ENCODE measurements at places on chromosomes 1 and 21.

GRCh38 chr1:31198150-31198549 lies 41.5 kb downstream of the NKAIN1 start:
- no peak for DNase-seq

- no peak for DNase-seq
Observed at GRCh38 chr1:14659913-14660312, 61.4 kb downstream of the KAZN start.

DNA sequence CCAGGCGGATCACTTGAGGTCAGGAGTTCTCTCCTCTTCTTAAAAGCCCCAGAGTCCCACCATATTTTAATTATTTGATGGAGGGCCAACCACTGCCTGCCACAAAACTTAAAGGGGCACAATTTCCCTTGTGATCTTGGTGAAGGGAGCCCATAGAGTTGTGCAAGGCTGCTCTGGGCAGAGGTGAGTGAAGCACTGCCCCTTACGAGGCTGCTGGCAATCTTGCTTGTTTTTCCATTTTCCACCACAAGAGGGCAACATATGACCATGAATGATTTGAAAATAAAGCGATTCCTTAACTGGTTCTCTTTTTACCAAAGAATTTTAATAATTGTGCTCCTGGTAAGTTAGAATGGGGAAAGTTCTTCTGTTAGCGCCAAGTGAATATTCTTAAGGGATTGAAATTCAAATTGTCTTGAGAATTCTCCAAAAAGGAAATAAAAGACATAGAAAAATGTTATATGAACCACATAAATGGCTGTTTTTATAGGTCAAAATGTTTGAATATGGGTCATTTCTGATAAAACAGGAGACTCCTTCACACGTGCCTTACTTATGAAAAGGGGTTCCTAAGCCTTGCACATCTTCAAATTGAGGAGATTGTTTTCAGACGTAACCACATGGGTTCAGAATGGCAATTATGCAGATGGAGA lies 22.7 kb downstream of the PGM1 start:
- peak; percentile 86 for DNase-seq

DNA sequence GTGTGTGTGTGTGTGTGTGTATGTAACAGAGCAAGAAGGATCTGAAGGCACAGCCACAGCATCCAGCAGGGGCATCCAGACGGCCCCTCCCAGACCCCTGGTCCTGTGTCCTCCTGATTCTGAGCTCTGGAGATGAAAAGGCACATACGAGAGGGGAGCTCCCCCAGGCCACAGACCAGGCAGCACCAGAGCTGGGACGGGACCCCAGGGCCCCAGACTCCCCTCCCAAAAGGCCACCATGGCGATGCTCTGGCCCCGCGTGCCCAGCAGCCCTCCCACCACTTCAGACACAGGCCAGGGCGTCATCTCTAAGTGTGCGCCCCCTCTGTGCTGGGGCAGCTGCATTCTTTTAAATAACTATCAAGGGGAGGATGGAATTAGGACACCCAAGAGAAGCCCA lies 245.8 kb downstream of the MATN1 start:
- no peak for DNase-seq

GRCh38 chr21:18138507-18138906 lies 106.1 kb upstream of the CHODL start:
- peak; percentile 43 for DNase-seq

DNA sequence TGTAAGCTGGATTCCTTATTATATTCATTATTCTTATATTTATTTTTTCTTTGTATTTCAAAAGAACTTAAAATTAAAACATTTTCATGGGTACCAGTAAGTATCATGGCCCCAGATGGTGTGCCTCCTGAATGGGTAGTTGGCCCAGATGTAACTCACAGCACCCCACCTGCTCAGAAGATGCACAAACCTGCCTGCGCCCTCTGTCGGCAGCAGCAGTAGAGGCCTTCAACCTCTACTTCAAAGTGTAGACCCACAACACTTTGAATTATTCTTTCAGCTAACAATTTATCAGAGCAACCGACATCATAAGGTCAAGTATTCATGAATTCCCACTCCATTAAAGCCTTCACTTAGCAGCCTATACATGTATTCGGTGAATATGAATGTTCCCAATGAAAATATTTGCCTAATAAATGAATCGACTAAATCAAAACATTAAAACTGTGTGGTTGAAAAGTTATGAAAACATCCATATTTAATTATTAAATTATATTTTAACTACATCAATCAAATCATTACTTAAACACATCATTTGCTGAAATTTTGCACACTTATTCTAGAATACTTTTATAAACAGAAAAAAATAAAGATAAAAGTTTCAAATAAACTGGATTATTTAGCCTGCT lies 25.4 kb downstream of the PIGM start:
- peak; percentile 78 for DNase-seq

DNA sequence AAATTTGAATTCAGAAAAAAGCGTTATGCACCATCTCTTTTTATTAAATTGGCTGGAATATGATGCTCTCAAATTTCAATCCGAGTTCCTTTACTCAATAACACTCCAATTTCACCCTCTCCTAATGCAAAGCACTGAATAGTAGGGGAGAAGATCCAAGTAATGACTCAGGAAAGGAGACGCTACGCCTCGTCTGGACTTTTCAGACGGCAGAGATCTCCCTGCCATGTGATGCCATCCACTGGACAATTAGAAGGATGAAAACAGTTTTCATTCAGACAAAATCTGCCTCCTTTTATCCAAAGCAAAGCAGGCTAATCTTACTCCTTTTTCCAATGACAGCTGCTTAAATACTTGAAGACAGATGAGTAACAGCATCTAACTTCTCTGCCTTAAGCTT lies 242.4 kb upstream of the GREM2 start:
- DNase-seq = no peak

DNA sequence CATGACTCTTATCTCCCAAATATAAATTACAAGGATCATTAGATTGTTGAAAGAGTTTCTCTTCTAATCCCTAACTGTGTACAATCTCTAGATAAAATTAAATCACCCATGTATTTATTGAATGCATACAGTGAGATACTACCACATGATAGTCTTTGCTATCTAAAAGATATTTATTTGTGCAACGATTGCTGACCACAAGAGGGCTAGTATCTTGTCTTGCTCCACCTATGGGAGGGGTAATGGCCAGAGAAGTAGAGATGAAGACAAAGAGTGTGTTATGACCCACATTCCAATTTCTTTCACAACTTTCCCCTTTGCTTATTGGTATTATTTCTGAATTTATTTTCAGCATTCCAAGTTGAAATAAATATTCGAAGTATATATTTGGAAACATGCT lies 13.7 kb downstream of the PYHIN1 start:
- DNase-seq = peak; percentile 1

DNA sequence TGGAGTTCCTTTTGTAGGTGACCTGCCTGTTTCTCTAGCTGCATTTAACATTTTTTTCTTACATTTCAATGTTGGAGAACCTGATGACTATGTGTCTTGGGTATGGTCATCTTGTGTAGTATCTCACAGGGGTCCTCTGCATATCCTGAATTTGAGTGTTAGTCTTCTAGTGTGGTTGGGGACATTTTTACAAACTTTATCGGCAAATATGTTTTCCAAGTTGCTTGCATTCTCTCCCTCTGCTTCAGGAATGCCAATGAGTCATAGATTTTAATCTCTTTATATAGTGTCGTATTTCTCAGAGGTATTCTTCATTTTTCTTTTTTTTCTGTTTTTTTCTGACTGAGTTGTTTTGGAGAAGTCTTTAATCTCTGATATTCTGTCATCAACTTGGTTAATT lies 684.0 kb downstream of the NCAM2 start:
- DNase-seq = peak; percentile 69

DNA sequence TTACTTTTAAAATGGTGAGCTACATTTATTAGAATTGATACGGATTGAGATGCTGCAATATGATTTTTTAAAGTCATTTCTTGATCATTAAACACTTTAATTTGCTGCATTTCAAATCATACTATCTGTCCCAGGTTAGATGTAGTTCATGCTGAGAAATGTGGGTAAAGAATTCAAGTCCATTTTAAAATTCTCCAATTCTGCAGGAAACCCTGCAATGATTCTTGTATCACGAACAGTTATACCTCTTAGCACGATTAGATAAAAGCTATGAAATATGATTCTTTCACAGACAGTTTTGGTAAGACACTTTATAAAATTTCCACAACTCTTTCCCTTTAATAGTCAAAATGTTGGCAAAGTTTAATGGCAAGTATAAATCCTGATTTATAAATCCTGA lies 693.4 kb downstream of the ADGRL2 start:
- no peak for DNase-seq

DNA sequence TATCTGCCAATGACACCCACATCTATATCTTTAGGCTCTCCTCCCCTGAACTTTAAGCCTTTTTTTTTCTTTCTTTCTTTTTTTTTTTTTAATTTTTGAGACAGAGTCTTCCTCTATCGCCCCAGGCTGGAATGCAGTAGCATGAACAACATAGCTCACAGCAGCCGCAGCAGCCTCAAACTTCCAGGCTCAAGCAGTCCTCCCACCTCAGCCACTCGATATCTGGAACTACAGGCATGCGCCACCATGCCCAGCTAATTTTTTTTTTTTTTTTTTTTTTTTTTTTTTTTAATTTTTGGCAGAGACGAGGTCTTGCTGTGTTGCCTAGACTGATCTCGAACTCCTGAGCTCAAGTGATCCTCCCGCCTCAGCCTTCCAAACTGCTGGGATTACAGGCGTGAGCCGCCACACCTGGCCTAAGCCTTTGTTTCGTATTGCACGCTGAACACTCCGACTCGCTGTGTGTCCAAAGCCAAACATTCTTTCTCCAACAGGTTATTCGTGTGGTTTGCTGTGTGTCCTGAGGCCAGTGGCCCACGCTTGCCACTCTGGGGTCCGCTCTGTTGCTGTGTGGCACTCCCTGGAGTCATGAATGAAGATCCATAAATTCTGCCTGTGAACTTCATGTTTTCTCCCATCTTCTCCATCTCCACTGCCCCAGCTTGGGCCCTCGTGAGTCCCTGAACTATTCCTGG lies 119.4 kb downstream of the CAMTA1 start:
- no peak for DNase-seq

DNA sequence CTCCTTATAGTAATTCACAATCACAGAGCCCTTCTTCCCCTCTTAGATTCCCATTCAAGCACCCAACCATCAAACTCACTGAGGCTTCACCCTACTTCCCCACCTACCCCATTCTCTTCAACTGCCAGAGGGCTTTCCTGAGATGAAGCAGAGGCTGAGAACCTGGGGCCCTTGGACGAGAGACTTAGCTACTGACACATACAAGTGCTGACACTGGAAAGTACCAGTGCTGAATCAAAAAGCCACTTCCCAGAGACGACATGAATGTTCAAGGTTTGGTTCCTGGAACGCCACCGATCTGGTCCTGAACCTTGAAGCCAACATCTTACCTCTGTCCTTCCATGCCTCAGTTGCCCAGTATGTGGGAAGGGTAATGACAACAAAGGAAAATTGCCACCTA lies 16.6 kb upstream of the RAP1A start:
- no peak for DNase-seq

DNA sequence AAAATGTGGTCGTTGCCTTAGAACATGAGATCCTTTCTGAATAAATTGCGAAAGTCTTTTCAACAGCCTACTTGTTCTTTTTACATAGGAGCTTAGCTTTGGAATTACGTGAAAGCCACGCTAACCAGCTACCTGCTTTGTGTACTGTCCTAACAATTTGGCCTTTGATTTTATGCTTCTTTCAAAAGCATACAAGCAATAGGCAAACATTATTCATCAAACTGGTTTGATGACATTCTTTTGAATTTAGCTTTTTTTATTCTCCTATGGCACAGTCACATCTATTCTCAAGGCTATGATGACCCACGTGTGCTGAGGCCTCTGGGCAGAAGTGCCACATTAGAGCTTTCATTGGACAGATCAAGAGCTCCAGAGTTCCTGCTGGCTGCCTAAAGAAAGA lies 178.0 kb upstream of the DPT start:
- no peak for DNase-seq

- no peak for DNase-seq
Observed at GRCh38 chr21:41183575-41183974, 15.6 kb downstream of the BACE2 start.

- peak; percentile 3 for DNase-seq
Observed at GRCh38 chr1:234437423-234438171, 41.4 kb downstream of the TARBP1 start.

- DNase-seq = no peak
Observed at GRCh38 chr1:166129006-166129405, 37.8 kb downstream of the FAM78B start.

DNA sequence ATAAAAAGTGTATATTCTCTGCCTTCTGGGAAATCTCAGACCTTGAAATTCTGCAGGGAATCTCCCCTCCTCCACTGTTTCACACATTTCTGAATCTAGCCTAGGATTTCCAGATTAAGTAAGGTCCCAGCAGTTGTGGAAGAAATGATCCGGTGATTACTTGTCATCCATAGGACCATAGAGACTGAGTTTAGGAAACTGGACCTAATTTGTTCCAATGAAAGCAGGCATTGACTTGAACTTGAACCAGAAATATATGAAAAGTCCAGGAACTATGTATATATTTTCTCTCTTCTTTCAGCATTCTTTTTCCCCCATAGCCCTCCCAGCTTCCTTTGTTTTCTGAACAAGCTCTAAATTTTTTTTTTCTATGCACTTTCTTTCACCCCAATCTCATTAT lies 149.5 kb upstream of the SPAG17 start:
- DNase-seq = no peak

DNA sequence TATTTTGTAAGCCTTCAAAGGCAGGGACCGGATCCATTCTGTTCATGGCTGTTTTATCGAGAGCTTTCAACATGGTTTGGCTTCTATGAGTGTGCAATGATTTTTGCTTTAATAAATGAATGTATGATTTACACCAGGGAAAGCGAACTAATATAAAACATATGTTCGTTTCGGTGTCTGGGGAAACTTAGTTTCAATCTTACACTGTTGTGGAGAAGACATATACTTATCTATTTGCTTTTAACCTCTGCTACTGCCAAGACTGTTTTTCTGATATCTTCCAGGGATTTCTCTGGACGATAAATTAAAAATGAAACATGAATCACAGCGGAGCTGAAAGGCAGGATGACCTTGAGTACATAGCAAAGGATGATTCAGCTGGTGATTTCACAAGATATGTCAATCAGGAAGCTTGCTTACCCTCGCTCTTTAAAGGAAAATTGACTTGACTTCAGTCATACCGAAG lies 14.7 kb upstream of the CYYR1 start:
- peak; percentile 78 for DNase-seq
